Cardiac fibroblast (primary cell): ENCODE measurements at places on chromosomes 12 and 14.

DNA sequence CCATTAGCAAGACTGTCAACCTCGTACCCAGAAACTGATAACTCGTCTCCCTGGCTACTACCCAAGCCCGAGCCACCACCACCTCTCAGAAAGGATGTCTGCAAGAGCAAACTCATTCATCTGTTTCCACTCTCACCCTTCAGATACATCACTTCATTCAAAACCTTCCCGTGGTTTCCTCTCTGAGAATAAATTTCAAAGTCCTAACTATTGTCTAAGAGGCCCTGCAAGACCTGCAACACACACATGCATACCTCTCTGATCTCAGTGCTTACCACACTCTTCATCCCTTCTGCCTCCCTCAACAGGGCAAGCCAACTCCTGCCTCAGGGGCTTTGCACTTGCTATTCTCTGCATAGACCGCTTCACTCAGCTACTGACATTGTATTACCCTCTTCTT, 40.6 kb downstream of the PPP1R13B start:
- DNase-seq, result no peak

DNA sequence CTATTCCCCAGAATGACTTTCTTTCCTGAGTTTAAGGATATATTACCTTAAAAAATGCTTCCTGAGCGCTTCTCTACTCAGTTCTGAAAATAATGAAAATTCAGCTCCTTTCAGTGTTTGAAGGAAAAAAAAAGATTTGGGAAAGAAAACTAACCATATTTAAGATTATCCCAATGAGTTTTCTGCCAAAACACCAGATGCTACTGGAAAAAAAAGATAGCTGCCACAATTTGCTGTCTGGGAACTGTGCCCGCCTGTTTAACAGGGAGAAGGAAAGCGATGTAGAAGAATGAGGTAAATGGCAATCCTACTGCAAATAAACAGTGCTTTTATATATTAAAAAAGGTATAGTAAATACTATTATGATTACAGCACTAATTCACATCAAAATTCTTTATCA, 367.6 kb upstream of the PRICKLE1 start:
- no peak for DNase-seq

- DNase-seq, result no peak
Observed at GRCh38 chr14:100780646-100781355, 45.1 kb upstream of the MEG3 start.

GRCh38 chr12:57629897-57630471, 3.0 kb downstream of the B4GALNT1 start:
- no peak for DNase-seq

DNA sequence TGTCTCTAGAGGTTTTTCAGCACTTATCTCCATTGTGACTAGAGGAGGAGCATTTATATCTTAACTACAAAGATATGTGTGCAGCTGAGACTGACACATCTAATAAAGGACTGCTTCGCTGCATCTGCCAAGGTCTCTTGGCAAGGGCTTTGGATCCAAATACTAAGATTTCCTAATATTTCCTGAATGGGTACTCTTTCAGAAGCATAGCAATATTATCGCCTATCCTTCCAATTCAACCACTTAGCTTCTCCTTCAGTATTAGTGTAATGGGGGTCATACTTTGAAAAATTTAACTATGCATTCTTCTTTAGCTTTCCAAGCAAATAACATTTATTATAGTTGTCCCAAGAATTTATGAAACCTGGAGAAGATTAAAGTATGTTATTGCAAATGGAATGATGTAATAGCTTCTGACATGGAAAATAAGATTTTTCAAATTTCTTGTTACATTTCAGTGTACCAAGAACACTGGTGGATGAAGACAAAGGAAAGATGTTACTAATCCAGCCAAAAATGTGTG, 243.0 kb upstream of the PDE3A start:
- DNase-seq, result no peak

GRCh38 chr14:101853455-101854018, 92.0 kb downstream of the PPP2R5C start:
- DNase-seq, result no peak

GRCh38 chr12:65962921-65963861, 138.9 kb downstream of the HMGA2 start:
- no peak for DNase-seq

- DNase-seq, result no peak
Observed at GRCh38 chr14:44889595-44890471, 71.9 kb downstream of the KLHL28 start.

- no peak for DNase-seq
Observed at GRCh38 chr12:115394496-115395220, 710.7 kb upstream of the TBX3 start.

GRCh38 chr14:58119381-58119780, 32.6 kb downstream of the ARMH4 start:
- DNase-seq, result no peak

- DNase-seq, result no peak
Observed at GRCh38 chr12:89752341-89752740, 43.7 kb upstream of the ATP2B1 start.

DNA sequence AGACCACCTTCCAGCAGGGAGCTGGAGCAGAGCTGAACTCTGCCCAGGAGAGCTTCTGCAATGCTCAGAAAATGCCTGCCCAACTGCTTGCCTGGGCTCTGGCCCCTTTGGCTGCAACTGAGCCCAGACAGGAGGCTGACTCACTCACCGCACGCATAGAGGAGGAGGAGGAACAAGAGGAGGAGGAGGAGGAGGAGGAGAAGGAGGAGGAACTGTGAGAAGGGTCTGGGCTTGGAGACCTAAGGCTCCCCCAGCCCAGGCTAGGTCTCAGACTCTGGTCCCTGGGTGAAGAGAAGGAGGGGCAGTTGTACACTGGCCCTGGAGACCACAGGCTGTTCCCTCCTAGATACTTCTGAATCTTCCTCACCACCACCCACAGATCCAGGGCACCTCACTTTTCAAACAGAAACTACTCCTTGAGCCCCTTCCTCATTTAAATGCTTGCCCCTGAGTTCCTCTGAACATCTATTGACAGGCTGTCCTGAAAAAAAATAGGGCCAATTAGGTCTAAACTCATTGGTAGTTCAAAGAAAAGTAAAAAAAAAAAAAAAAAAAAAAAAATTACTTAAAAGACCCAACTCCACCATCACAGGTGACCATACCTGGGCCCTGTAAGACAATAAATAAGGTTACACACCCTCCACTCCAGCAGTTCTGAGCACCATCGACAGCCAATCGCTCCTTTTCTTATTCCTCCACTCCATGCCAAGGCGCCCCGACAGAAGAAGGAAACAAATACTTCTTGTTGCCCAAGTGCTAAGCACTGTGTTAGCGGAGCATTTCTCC, 674 bp downstream of the VDR start:
- peak; percentile 77 for DNase-seq

DNA sequence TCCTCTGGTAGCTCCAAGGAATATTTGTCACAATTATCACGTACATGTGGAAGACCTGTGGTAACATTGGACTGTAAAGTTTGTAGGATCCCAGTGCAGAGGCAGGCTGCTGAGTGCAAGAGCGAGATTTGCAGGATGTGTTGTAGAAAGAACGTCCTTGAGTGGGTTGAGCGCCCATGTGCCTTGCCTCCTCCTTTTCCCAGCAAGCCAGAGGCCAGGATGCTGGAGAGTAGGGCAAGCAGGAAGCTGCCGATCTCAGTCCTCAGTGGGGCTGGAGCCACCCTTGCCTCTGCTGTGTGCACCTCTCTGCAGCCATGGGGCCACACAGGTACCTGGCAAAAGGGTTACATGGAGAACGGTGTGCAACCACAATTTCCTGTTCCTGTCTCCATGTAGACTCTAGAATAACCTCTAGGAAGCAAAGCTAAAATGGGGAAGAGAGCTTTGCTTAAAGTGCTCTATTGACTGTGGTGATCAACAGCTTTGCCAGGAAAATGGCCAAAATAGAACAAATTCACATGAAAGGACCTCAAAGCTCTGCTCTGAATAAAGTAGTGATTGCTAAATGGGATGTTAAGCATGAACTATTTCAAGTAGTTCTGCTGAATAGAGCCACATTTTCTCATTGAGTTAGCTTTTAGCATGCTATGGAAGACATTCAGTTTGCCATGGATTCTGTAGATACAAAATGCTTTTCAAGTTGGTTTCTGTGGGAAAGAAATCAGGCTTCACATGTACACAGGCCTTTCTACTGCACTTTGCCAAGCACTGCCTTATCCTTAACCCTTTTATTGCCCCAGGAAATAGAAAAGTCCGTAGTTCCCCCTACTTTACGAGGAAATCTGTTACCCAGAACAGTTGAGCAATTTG, 37.4 kb downstream of the ANKRD9 start:
- DNase-seq, result no peak

DNA sequence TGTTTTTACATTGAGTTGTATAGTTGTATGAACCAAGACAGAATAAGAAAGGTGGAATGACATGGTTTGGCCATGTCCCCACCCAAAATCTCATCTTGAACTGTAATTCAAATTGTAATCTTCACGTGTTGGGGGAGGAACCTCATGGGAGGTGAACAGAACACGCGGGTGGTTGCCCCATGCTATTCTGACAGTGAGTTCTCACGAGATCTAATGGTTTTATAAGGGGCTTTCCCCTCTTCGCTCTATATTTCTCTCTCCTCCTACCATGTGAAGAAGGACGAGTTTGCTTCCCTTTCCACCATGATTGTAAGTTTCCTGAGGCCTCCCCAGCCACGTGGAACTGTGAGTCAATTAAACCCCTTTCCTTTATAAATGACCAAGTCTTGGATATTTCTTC, 25.3 kb downstream of the DDHD1 start:
- DNase-seq, result no peak

DNA sequence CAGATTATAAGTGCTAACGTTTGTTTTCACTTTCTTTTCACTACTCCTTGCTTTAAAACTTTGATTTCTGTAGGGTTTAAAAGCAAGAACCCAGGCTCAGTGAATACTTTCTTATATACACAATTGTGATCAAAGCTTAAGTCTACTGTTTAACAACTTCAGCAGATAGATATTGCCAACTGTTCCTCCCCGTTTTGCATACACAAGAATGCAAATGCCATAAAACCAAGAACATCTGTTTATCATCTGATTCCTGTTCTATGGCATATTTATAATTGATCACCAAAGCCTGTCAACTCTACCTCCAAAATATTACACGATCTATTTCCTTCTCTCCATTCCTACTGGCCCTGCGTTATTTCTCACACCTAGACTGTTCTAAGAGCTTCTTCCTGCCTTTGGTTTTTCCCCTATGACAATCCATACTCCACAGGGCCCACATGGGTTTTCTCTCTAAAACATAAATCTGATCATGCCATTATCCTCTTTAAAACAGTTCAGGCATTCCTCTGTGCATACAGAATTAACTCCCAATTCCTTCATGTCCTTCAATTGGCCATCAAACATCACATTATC, 15.9 kb downstream of the MED13L start:
- no peak for DNase-seq

DNA sequence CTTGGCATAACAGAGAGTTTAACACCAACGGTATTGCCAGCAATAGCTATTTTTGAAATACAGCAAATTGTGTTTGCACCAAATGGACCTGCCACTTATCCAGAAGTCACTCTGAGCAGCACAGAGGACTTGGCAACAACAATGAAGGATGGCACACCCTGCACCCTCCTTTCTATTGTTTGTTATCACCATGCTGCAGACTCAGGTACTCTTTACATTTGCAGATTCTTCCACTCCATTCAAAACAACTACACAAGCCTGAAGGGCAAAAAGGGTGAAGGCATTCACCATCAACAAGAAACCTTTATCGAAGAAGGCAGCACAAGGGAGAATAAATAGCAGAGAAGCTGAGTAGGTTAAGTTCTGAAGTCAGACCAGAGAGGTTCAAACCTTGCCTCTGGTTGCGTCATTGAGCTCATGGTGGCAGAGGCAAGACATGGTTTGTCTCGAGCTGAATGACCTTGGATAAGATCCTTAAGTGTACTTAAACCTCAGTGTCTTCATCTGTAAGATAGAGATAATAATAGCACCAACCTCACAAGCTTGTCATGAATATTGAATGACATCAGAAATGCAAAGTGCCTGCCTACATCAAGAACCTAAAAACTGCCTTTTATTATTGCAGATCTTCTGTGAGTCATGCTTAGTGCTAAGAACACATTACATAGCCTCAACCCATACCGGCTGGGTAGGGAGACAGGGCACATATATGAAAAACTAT, 1.4 kb upstream of the ACSM4 start:
- DNase-seq, result no peak

DNA sequence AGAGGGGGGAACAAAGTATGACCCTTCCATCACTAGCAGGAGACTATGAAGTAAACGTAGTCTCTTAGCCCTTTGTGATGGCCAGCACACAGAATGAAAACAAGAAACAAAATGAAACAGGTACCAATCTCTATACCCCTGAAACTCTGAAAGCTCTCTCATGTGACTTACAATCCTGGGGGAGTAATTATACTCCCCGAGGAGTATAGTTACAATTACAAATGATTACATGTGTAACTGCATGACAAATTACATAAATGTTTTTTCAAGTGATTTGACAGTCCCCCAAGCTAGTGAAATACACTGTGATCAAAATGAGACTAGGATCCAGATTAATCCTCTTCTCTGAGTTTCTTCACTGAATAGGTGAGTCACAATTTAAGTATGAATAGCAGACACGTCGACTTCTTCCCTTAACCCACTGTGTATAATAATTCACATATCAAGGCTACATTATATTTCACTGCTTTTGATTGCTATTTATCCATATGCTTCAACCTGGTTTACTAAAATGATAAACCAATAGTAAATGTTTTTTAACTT, 74.0 kb downstream of the SPTSSA start:
- DNase-seq, result no peak

- peak; percentile 95 for DNase-seq
Observed at GRCh38 chr14:63922696-63923421, 70.1 kb downstream of the SYNE2 start.

DNA sequence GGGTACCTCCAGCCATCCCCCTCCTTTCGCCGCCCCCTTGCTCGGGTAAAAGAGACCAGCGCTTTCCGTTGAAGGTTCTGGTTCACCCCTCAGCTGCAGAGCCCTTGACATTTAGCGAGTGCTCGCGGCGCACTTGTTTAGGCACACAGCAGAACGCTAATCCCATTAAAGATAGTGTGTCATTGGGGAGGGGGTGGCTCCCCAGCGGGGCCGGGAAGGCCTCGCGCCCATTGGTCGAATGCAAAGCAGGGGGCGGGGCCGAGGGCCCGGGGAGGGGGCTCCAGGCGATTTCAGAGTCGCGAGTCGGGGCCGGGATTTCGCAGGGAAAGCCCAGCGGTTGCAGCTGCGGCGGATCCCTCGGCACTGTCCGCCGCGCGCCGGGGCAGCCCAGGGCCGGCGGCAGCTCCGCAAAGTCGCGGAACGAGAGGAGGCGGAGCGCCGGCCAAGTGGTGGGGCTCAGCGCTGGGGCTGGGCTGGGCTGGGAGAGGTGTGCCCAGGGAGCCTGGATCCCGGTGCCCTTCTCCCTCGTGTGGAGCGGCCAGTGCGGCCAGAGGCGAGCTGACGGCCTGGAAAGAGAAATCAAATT, 122.9 kb downstream of the TSPAN9 start:
- peak; percentile 44 for DNase-seq

DNA sequence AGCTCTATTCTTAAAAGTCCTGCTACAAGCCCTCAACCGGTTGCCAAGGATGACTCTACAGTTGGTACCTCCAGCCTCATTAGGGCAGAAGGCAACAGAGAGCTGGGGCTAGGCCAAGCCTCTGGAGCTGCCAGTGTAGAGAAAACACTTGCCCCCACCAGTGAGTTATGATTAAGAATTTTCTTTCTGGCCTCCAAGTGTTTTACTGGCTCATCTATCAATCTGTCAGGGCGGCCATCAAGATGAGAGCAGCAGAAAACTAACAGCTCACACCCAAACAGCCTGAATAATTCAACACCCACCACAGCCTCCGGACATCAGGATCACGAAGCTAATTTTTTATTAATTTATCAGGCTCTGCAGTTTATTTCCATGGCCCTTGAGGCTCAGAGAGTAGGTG, 40.7 kb upstream of the CMKLR1 start:
- DNase-seq, result no peak

GRCh38 chr12:15811214-15812127, 22.3 kb upstream of the EPS8 start:
- no peak for DNase-seq
